NCI-H1436 treated with DMSO at 0.1 percent for 48 hours (cell line): ENCODE measurements at places on chromosomes 16 and 17.

DNA sequence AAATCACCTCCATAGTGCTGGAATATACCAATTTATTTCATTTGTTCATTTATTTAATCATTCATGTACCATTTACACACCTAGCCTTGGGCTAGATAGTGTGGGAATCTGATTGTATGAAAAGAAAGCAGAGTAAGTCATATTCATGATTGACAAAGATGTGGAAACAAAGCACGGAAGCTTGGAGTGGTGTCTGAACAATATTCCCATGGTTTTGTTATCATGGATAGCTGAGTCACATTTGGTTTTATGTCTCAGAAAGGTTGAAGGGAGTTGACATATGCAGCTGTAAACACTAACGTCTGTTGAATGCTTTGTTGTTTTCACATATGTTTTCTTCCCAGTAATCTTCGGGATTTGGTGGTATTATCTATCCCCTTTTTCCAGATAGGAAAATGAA lies 76.6 kb downstream of the MAP2K4 start:
- no peak for DNase-seq

GRCh38 chr17:56599088-56599487 lies 5.6 kb downstream of the NOG start:
- DNase-seq: no peak

DNA sequence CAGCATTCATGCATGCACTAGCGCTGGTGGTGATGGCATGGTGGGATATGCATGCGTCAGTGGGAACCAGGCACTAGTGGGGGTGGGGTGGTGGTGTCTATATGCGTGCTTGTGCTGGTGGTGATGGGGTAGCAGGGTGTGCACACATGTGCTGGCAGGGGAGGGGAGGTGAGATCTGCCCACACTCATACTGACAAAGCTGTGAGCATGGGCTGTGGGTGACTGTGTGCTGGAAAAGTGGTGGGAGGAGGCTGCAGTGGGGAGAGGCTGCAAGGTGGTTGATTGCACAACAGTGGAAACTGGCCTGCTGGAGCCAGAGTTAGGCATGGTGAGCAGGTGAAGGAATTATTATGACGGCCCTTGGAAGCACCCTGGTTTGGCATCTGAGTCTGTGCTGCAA lies 31.3 kb upstream of the TEKT1 start:
- DNase-seq: no peak

DNA sequence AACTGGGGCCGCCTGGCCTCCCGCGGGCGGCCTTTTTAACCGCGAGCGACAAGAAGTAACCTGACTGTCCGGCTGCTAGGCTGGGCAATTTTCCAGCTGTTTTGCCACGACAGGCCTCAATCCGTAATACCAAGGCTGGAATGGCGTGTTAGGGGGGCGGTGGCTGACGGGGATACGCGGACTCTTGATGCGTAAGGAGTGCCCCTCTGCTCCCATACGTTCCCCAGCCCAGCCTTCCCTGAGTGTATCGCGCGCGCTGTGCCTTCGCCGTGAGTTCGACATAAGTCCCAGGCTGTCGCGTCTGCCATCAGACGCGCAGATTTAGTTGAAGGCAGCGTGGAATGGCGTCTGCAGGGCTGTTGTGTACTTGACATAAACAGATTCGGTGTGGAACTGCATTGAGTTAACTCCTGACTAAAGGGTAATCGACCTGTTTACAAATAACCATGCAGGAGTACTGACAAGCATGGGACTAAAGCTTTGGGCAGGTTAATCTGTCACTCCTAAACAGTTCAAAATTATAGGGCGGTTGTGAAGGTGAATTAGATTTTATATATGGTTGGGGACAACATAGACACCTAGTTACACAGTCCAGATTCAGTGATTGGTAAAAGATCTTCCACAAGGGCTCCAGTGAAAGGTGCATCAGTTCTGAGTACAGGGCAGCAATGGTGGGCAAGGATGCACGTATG lies 16.6 kb upstream of the ERN1 start:
- DNase-seq: no peak

- DNase-seq: no peak
Observed at GRCh38 chr16:25395528-25395927, 137.9 kb upstream of the ZKSCAN2 start.

DNA sequence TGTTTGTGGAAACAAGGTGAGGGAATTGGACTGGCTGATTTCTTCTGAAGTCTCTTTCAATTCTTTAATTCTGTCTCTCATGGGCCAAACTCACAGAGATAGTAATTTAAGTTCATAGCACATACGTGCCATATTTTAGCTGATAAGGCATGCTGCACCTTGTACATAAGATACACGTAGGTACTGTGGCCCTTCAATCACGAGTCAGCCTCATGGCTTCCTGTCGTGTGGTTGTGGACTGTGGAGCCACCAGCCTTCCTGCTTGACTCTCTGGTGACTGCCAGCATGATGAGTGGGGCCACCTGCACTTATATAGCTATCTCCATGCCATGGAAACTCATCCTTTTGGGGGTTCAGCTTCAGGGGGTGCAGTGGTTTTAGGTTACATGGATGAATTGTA lies 25.1 kb downstream of the KSR1 start:
- no peak for DNase-seq

- no peak for DNase-seq
Observed at GRCh38 chr16:82855471-82855870, 228.7 kb downstream of the CDH13 start.

GRCh38 chr17:2770129-2770528 lies 20.7 kb upstream of the CCDC92B start:
- DNase-seq: no peak

GRCh38 chr17:73717690-73718089 lies 73.4 kb upstream of the SDK2 start:
- DNase-seq: no peak

DNA sequence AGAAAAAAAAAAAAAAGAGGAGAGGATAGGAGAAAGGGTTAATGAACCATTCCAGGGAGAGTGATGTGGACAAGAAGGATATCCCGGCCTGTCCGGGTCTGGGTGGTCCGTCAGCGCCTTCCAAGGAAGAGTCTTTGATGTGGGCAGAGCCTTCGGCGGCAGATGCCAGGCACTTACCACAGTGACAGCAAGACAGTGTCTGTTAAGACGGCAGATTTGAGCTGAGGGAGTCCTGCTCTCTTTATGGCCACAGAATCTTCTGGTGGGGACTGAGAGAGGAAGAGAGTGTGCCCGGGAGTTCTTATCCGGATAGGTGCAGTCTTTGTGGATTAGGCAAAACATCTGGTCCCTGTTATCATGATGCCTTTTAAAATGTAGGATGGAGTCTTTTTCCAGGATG lies 95.2 kb downstream of the ZDHHC7 start:
- no peak for DNase-seq

GRCh38 chr16:10501016-10501607 lies 79.3 kb downstream of the EMP2 start:
- DNase-seq: no peak

GRCh38 chr17:70298929-70299531 lies 129.7 kb downstream of the KCNJ2 start:
- DNase-seq: no peak

DNA sequence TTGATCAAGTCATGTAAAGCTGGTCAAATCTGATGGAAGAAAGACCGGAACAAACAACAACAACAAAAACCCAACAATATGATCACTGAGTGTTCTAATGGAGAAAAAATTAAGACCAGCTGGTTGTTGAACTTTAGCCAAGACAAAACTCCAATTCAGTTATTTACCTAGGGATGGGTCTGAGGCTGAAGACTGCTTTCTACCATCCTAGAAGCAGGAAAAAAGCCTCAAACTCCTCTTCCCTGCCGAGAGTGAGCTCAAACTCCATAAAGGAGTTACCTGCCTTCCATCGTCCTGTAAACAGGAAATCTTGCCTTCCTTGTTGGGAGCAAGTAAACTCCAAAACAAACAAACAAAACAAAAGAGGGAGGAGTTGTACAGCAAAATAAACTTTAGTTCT lies 23.1 kb upstream of the TMEM98 start:
- no peak for DNase-seq

DNA sequence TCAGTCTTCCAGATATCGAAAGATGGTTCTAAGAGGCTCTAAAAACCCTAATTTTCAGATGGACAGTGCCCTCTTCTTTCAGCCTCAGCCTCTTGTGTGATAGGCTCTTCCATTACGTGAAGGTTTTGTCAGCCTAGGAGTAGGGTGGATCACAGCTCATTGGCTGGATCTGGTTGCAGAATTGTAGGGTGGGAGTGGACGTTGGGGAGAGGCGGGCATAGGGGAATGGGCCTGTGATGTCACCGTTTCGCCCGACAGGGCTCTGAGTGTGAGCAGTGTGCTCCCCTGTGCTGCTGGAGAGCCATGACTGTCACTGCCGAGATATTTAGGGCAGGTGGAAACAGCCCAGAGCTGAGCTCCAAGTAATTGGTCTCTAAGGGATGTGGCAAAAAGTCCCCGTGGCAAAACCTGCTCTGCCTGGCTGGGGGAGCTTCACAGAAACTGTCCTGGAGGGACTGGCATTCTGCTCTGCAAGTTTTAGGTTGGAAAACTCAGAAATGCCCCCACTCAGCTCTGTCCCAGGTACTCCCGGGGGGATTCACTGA lies 6.2 kb upstream of the WFIKKN1 start:
- no peak for DNase-seq

- no peak for DNase-seq
Observed at GRCh38 chr16:9095656-9096397, 4.4 kb downstream of the HAPSTR1 start.

- no peak for DNase-seq
Observed at GRCh38 chr17:50817838-50818237, 17.5 kb upstream of the WFIKKN2 start.

DNA sequence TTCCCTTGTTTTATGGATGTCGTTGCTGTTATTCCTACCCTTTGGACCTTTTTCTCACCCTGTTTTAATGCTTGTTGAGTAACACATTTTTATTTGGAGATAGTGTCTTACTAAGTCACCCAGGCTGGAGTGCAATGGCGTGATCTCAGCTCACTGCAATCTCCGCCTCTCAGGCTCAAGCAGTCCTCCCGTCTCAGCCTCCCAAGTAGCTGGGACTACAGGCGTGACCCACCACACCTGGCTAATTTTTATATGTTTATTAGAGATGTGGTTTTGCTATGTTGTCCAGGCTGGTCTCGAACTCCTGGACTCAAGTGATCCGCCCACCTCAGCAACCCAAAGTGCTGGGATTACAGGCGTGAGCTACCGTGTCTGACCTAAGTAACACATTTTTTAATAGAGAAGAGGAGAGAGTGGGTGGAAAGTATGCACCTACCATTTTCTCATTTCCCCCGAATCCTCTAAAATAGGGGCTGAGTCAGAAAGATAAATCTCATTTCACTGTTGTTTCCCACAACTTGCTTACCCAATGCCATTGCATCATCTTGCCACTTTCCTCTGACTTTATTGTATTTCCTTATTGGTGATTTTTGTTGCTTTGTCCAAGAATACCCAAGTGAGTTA lies 7.0 kb downstream of the DHX40 start:
- no peak for DNase-seq

DNA sequence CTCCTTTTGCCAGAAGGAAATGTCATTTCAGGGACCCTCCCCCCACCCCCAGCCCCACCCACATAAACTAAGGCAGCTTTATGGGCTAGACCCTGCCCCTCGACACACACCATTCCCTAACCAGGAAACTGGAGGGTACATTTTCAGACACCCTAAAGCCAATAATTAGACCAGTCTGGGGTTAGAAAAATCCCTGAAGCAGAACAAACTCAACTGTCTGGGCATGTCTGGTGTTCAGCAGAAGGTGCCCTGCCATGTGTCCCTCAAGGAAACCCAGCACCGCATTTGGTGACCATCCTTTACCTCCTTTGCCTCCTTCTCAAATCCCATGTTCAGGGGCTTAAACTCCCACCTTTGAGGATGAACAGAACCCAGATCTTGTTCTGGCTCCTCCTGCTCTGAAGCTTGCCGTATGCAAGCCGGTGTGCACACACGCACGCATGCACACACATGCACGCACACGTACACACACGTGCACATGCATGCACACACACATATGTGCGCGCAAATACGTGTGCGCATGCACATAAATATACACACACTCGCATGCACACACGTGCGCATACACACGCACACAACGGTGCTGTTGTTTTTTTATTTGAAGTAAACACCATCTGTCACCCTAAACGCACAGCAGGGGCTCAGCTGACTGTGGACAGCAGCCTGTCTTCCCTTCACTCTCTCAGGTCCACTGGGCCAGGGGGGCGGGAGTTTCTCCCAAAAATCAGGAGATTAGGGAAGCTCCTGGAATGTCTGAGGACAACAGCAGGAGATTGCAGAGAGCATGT lies 156.8 kb upstream of the TNRC6C start:
- DNase-seq: no peak
